Mucosa of gallbladder (tissue), 1 donor: ENCODE measurements at places on chromosomes 11 and 22. TPM values are rescaled to one million over a fixed set of nuclear protein-coding genes. Genes with fewer than 3 reads are reported as not detected.
A peak's percentile ranks its signal among the peaks of the same experiment; 100 is the strongest.

- no peak for DNase-seq
These were observed 33.7 kb upstream of the SLC17A6 start for GRCh38 chr11:22304337-22304961.

DNA sequence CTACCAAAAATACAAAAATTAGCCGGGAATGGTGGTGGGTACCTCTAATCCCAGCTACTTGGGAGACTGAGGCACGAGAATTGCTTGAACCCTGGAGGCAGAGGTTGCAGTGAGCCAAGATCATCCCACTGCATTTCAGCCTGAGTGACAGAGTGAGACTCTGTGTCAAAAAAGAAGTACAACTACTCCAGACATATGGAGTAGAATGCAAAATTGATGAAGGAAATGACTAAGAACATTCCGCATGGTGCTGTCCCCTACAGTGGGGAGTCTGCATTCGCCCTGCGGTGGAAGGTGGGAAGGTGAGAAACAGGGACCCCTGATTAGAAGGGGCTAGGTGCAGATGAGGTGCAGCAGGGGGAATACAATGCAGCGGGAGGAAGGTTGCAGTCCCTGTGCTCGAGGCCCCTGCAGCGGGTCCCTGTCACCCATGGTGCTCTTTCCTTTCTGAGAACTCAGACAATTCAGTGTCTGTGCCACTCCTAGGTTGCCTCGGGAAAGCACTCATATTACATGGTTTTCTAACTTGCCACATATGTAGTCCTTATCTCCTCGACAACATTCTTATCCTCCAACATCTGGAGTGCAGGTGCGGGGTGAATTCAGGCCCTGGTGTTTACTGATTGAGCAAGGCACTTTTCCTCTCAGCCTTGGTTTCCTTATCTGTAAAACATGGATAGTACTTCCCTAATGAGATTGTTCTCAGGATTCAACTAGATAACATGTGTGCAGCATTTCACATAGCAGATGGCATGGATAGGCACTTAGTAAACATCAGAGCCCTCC lies 5.2 kb downstream of the POLD4 start:
- no peak for DNase-seq

DNA sequence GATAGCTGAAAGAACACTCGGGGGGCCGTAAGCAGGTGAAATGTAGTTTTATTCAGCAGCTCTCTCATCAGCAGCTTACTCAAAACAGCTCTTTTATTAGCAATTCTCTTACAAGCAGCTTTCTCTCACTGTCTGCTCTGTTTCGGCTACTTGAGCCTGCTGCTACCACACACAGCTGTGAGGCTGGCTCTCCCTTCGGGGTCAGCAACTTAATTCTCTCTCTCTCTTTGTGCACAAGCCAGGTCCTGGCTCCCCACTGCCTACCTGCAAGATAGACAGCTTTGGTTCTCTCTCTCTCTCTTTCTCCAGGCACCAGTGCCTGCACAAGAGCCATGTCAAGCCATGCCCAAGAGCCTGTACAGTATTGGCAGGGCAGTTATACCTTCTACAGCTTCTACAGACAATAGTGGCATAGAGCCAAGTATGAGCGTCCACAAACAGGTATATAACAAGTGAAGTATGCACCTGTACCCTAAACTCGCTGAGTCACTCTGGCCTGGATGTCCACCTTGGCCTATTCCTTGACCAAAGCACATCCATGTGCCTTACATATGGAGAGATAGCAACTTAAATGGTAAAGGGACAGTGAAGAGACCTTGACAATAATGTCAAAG lies 110.8 kb downstream of the MTNR1B start:
- DNase-seq, result no peak

DNA sequence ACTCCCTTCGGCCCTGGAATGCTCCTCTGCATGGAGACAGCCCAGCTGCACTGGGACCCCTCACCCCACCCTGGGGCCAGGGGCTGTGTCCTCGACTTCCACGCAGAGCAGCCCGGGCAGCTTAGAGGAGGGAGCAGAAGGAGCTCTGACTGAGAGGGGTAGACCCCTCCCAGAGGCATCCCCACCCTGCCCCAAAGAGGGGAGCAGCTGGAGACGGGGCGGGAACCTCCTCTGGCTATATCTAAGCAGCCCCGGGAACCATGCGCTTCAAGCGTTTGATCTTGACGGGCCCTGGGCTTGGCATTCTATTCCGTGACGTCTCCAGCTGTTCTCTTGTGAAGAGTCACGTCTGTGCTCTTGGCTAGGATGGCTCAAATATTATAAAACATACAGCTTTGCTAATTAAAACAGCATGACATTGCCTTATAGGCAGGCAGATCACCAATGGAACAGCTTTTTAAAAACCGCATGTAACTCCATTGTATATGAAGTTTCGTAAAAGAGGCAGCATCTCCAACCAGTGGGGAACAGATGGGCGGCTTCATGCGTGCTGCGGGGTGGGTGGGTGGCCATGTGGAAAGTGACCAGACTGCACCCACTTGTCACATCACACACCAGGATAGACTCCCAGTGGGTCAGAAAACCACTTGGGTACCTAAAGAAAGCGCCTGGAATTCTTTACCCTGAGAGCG lies 7.7 kb downstream of the KCNQ1 start:
- no peak for DNase-seq

GRCh38 chr11:73860202-73860601 lies 16.4 kb downstream of the COA4 start:
- no peak for DNase-seq

GRCh38 chr11:2995893-2996554 lies 3.9 kb upstream of the NAP1L4 start:
- DNase-seq, result no peak

GRCh38 chr22:29475550-29475949 lies 4.5 kb upstream of the NEFH start:
- no peak for DNase-seq

DNA sequence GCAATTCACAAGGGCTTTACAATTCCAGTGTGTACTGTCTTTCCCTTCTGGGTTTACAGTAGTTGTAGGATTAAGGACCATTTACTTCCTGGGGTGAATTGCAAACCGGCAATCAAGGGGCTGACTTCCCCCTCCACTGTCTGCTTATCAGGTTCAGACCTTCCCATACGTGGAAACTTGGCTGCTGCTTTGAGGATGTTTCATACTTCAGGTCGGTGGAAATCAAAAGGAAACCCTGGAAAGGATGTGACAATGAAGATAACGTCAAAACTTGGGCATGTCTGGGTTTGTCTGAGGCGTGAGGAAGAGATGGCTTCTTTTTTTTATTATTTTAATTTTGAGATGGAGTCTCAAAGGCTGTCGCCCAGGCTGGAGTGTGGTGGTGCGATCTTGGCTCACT lies 2.1 kb upstream of the RTCB start:
- no peak for DNase-seq

DNA sequence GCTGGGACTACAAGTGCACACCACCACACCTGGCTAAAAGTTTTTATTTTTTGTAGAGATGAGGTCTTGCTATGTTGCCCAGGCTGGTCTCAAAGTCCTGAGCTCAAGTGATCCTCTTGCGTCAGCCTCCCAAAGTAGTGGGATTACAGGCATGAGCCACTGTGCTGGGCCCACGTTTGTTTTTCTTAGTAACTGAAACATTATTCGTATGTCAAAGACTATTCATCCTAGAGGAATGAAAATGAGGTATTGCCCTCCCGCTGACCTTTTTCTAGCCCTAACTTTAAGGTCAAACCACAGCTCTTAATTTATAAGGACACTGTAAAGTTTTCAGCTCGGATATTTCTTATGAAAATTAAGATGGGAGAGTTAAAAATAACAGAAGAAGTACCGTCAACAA lies 33.2 kb upstream of the PAX6 start:
- DNase-seq, result no peak

- no peak for DNase-seq
These were observed 41.8 kb downstream of the CCDC81 start for GRCh38 chr11:86416494-86416893.

GRCh38 chr22:30609260-30610185 lies 2.5 kb downstream of the TCN2 start:
- DNase-seq, result peak; percentile 52

DNA sequence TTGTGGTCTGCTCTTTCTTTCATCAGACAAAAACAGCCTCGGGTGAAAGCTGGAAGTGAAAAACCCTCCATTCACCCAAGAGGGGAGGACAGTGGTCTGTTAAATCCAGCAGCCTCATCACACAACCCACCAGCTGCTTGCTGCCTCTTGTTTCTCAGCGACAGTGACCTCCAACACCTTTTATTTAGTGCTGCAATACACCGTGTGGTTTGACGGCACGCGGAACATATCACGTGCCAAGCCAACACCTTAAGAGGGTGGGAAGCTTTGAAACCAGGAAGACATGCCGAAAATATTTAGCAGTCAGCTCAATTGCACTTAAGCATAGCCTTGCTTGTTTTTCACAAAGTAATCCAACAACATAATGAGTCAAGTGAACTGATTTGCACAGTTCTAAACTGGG lies 39.8 kb upstream of the POGLUT3 start:
- DNase-seq, result peak; percentile 24

- no peak for DNase-seq
These were observed 403.1 kb upstream of the CCDC90B start for GRCh38 chr11:83689144-83689780.

DNA sequence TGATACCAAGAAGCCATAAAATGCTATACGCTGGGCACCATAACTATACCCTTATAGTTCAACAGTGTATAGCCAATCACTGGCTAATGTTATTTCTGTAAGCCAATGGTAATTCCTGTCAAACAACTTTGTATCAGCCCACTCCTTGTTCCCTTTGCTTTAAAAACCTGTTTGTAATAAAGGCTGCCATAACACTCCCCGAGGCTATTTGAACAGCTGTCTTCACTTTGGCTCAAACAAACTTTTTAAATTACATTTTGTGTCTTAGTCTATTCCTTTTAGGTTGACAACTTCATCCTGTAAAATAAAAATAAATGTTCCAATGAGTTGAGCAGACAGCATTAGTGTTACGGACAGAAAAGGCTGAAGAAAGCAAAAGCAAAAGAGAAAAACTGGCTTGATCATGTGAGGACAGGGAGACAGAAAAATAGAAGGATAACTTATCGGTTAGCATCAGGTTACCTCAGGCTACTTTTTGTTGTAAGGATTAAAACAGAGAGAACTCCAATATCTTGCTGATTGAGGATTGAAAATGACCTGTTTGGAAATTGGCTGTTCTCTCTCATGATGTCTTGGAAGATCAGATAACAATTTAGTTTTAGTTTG lies 95.0 kb downstream of the AASDHPPT start:
- no peak for DNase-seq

GRCh38 chr22:45638197-45638596 lies 33.4 kb upstream of the ATXN10 start:
- no peak for DNase-seq

DNA sequence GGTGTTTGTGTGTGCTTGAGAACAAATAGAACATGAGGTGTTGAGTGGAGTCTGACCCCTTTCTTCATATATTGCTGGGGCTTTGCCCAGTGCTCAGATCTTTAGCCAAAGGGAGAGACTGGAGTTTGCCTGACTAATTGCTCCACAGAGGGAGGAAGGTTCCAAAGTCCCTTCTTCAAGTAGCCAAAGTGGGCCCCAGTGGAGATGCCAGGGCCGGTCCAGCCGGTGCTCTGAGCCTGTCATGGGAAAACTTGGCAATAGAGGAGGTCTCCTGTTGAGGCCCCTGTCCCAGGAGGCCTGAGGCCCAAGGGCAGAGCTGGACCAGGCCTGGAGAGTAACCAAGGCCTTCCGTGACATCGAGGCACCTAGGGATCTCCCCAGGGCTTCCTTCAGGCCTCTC lies 112.3 kb downstream of the DSCAML1 start:
- no peak for DNase-seq

GRCh38 chr11:110774138-110775014 lies 62.1 kb upstream of the ARHGAP20 start:
- no peak for DNase-seq

The OR51G2 gene
- not detected for total RNA-seq

The SULT4A1 gene
- total RNA-seq, result 0.43 TPM

The TBC1D22A gene
- total RNA-seq, result 33.0 TPM

The RTCB gene
- total RNA-seq, result 62.8 TPM

The SLC22A8 gene
- total RNA-seq, result not detected

The CHRM1 gene
- total RNA-seq, result 0.09 TPM

The APLNR gene
- total RNA-seq, result 4.0 TPM

The GGTLC3 gene
- total RNA-seq, result not detected
